Uterus (tissue), 4 donors: ENCODE measurements at places on chromosomes 7 and 10. TPM values are rescaled to one million over a fixed set of nuclear protein-coding genes. Genes with fewer than 3 reads are reported as not detected.
A peak's percentile ranks its signal among the peaks of the same experiment; 100 is the strongest.

GRCh38 chr10:124917428-124918190 is 24.3 kb upstream of the ZRANB1 start:
- H3K36me3 ChIP-seq, result no peaks in the 10 kb centered on the region
- H3K27ac ChIP-seq, result peak overlapping the region; percentile 100
- peak; percentile 39 for DNase-seq
- H3K4me1 ChIP-seq, result peaks cover 5% of the 10 kb centered on the region
- H3K4me3 ChIP-seq, result peak overlapping the region; percentile 60

DNA sequence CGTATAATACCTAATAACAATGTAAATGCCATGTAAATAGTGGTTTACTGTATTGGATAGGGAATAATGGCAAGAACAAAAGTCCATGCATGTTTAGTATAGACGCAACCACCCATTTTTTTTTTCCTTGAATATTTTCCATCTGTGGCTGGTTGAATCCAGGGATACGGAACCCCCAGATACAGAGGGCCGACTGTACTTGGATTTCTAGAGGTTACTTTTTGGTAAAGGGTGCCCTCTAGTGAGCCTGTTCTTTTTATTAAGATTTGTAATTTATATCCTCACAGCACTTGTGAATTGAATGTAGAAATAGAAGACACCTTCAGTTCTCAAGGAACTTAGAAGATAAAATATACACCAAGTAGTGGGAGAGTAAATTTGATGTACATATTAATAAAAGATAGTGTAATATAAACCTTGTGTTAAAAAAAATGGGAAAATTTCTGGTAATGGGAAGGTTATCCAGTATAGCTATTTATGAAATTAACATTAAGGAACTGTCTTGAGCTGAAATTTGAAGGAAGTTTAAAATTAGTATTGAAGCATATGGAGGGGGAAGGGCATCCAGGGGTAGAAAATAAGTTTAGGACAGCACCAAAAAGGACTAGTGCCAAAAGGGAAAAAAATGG is 32.0 kb downstream of the EXOC6 start:
- no peak overlapping the region for H3K4me3 ChIP-seq
- no peaks in the 10 kb centered on the region for H3K36me3 ChIP-seq
- DNase-seq, result no peak
- no peaks in the 10 kb centered on the region for H3K27me3 ChIP-seq
- H3K27ac ChIP-seq, result no peak overlapping the region
- no peaks in the 10 kb centered on the region for H3K4me1 ChIP-seq

- no peaks in the 10 kb centered on the region for H3K27me3 ChIP-seq
- no peak overlapping the region for H3K4me3 ChIP-seq
- H3K4me1 ChIP-seq, result no peaks in the 10 kb centered on the region
Measured at GRCh38 chr10:128851726-128852125, 615.3 kb upstream of the MGMT start.

- H3K4me1 ChIP-seq, result no peaks in the 10 kb centered on the region
- no peak for DNase-seq
- no peak overlapping the region for H3K4me3 ChIP-seq
- no peaks in the 10 kb centered on the region for H3K36me3 ChIP-seq
- no peak overlapping the region for H3K27ac ChIP-seq
- H3K27me3 ChIP-seq, result no peaks in the 10 kb centered on the region
Measured at GRCh38 chr10:121664671-121665070, 66.4 kb upstream of the FGFR2 start.

- H3K27me3 ChIP-seq, result no peaks in the 10 kb centered on the region
- no peaks in the 10 kb centered on the region for H3K36me3 ChIP-seq
- H3K4me3 ChIP-seq, result no peak overlapping the region
- no peak overlapping the region for H3K27ac ChIP-seq
- no peak for DNase-seq
- H3K4me1 ChIP-seq, result no peaks in the 10 kb centered on the region
Measured at GRCh38 chr7:47354831-47355541, 226.9 kb downstream of the TNS3 start.

GRCh38 chr10:50393784-50394467 is 142.6 kb upstream of the ASAH2 start:
- H3K4me1 ChIP-seq, result no peaks in the 10 kb centered on the region
- no peak overlapping the region for H3K27ac ChIP-seq
- DNase-seq, result no peak

DNA sequence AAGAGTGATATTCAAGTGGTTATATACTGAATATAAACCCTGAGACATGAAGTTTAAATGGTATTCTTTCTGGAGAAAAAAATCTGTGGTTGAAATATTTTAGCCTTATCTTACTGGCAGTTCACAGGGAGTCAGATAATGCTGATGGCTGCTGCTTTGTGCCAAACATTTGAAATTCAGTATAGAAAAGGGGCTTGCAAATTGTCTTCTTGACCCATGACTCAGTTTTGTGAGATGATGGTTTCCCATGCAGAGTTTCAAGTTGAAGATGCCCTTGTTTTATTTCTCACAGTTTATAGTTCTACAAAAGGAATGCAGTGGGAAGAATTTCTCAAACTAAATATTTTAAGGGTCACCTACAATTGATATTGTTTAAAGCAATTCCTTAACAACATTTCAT is 251.1 kb upstream of the MEOX2 start:
- H3K27me3 ChIP-seq, result no peaks in the 10 kb centered on the region
- H3K27ac ChIP-seq, result no peak overlapping the region
- no peaks in the 10 kb centered on the region for H3K4me1 ChIP-seq
- no peaks in the 10 kb centered on the region for H3K36me3 ChIP-seq

GRCh38 chr7:30789334-30789711 is 18.1 kb downstream of the MINDY4 start:
- H3K27me3 ChIP-seq, result no peaks in the 10 kb centered on the region
- no peak overlapping the region for H3K4me3 ChIP-seq
- DNase-seq, result no peak

DNA sequence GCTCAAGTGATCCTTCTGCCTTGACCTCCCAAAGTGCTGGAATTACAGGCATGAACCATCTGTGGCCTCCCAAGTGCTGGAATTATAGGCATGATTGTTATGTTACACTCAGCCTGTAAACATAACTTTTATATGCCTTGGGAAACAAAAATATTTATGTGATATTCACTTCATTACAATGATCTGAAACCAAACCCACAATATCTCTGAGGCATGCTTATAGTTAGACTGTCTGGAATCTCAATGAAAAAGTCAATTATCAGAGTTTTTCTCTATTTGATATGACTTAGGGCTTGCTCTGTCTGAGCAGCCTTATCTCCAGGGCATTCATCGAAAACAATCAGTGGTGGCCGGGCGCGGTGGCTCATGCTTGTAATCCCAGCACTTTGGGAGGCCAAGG is 195.3 kb upstream of the MYO3A start:
- H3K4me1 ChIP-seq, result no peaks in the 10 kb centered on the region
- DNase-seq, result no peak
- H3K27me3 ChIP-seq, result no peaks in the 10 kb centered on the region
- H3K27ac ChIP-seq, result no peak overlapping the region

DNA sequence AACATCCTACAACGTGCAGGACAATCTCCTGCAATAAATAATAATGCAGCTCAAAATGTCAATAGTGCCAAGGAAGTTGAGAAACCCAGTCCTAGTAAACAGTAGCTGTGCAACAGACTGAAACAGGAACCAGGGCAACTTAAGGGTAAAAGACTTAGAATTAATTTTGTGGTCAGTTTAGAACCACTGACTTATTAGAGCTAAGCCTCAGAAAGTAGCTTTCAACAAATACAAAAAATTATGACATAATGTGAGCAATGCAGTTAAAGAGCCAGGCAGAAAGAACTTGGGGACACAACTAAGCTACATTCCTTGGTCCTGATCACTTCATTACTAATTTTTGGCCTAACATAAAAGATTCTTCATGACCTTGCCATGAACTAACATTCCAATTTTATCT is 195.4 kb downstream of the MACC1 start:
- H3K27ac ChIP-seq, result no peak overlapping the region
- H3K27me3 ChIP-seq, result no peaks in the 10 kb centered on the region
- H3K36me3 ChIP-seq, result no peaks in the 10 kb centered on the region
- no peak for DNase-seq

DNA sequence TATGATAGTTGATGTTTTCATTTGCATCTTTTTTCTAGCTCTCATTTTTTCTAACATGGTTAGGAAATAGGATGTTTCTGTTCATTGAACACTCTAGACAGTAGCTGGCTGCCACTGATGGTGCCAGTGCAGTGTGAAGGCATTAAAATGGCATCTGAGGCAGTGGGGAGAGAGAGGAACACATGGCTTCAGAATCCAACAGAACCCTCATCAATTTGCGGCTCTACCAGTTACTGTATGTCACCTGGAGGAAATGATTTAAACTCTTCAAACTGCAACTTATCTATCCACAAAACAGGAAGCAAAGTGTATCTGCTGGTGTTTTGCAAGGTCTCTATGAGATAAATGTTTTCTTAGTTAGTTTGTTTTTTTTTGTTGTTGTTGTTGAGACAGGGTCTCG is 305.2 kb upstream of the PRKCQ start:
- no peaks in the 10 kb centered on the region for H3K4me1 ChIP-seq
- H3K36me3 ChIP-seq, result no peaks in the 10 kb centered on the region
- no peaks in the 10 kb centered on the region for H3K27me3 ChIP-seq
- no peak for DNase-seq
- no peak overlapping the region for H3K27ac ChIP-seq

DNA sequence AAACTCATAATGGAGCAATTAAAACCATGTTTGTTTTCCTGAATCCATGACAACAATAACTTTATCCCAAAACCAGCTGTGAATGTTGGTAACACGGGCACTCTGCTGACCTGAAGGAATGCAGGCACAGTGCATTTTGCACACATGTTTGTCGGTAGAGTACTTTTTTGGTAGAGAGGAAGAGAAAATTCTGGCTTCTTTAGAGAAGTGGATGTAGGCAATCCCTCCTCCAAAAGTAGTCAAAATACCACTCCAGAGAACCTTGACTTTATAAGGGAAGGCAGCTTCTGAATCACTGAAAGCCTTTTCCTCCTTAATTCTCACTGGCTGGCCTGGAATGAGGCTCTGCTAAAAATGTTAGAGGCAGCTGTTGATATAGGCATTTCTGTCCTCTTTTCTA is 15.8 kb upstream of the ACTA2 start:
- H3K36me3 ChIP-seq, result no peaks in the 10 kb centered on the region
- no peaks in the 10 kb centered on the region for H3K27me3 ChIP-seq
- no peak for DNase-seq

- H3K36me3 ChIP-seq, result no peaks in the 10 kb centered on the region
- no peak overlapping the region for H3K27ac ChIP-seq
- H3K4me3 ChIP-seq, result no peak overlapping the region
- DNase-seq, result no peak
Measured at GRCh38 chr10:56116684-56117083, 244.4 kb downstream of the ZWINT start.

EDRF1 gene
- 57.3 TPM for total RNA-seq

GDF10 gene
- not detected for total RNA-seq

BNIP3 gene
- 122 TPM for total RNA-seq

CTAGE4 gene
- total RNA-seq, result 0.29 TPM

NUDT13 gene
- total RNA-seq, result 0.51 TPM

RARRES2 gene
- 214 TPM for total RNA-seq

ENKUR gene
- 2.3 TPM for total RNA-seq

OR2A1 gene
- total RNA-seq, result not detected

SEMA3D gene
- total RNA-seq, result 68.6 TPM

SPDYE18 gene
- not detected for total RNA-seq

TBX20 gene
- total RNA-seq, result not detected

PAX4 gene
- not detected for total RNA-seq
